ENCODE measurements at places on chromosomes 7 and 10.

DNA sequence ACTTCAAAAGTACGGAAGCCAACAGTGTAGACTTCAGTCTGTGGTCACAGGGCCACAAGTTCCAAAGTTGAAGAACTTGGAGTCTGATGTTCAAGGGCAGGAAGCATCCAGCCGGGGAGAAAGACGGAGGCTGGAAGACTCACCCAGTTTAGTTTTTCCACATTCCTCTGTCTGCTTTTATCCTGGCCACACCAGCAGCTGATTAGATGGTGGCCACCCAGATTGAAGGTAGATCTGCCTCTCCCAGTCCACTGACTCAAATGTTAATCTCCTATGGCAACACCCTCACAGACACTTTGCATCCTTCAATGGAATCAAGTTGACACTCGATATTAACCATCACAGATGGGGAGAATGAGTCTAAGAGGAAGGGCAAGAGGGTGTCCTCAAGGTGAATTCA lies 19.3 kb upstream of the FRMD4A start:
- DNase-seq, result no peak

- DNase-seq, result no peak
These were observed 218.2 kb downstream of the CCDC3 start for GRCh38 chr10:12783293-12783692.

- DNase-seq, result no peak
These were observed 17.9 kb downstream of the BTAF1 start for GRCh38 chr10:91941426-91941825.

GRCh38 chr7:122831436-122831835 lies 54.8 kb downstream of the CADPS2 start:
- DNase-seq, result no peak

DNA sequence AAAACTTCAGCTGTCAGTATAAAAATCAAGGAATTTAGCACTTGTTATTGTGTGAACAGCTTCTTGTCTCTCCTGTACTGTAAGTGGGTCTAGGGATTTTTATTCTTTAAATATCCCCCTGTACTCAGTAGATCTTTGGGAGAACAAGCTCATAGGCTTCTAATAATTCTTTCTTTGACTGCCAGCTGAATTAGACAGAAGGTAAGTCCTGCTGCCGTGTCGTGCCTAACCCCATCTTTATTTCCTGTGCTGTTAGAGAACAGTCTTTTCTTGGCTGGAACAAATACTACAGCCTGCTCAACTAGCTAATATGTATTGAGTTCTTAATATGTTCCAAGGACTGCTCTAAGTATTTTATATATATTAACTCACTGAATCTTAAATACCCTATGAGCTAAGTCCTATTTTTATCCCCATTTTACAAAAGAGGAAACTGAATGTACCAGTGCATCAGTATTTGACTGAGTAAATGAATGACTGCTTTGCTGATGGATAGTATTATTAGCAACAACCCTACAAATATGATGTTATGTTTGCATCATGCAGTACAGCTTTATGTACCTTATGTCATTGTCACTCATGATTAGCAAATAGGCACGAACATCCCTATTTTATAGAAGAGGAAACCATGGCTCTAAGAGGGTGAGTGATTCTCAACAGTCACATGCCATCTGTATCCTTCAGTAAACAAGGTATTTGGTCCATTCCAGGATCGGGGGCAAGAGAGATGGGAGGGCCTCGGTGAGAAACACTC lies 5.5 kb upstream of the DUSP5 start:
- no peak for DNase-seq
